ENCODE measurements at places on chromosomes 1 and 21.

DNA sequence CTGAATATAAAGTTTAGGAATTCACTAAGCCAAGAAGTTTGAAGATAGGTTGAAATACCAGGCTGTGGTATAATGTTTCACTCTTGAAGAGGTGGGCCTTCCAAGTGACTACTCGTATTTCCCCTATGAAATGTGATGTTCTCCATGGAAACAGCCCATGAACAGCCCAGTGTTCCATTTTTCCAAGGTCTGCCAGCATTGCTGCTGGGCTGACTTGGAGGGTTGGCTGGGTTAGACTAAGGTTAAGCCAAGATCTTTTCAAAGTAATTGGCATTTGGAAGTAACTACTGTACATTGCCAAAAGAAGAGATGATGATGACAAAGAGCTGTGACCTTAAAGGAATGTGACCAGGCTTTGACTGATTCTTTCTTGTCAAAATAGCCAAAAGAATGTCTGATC, 73.8 kb downstream of the RPE65 start:
- no peak for DNase-seq

- DNase-seq: no peak
Measured at GRCh38 chr1:172255223-172255560, 165.3 kb upstream of the C1orf105 start.

- no peak for DNase-seq
Measured at GRCh38 chr1:191839891-191840290, 318.4 kb upstream of the RGS18 start.

GRCh38 chr1:55376897-55377296, 161.7 kb upstream of the USP24 start:
- no peak for DNase-seq

DNA sequence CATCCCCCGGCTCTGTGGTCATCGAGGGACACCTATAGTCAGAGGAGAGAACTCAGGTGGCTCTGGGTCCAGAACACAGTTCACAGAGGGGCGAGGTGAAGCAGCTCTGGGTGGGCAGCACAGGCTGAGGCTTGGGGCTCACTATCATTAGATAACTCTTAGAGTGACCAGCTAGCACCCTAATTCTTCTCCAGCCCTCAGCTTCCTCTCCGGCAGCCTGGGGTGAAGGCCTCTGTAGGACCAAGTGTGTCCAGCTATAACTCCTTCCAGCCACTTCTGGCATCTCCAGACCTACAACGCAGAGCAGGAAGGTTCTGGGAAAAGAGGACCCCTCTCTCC, 1.4 kb downstream of the ARTN start:
- DNase-seq: no peak

DNA sequence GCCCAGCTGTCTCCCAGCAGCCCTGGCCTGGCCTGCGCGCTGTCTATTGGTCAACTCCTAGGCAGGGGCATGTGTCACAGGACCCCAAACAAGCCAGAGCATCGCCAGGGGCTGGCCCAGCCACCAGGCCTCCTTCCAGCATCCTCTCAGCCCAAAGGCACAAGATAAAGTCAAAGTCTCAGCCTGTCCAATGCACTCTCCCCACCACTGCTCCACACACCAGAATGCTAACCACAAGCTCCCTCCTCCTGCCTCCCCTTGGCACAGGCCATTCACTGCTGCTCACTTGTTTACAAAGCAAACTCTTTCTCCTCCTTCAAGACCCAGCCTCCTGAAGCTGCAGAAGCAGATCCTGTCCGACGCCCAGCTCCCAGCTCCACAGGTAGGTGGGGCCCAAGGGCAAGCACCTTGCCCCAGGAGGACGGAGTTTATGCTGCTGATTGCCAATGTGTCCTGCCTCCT, 133.4 kb downstream of the DMRTB1 start:
- DNase-seq: no peak

DNA sequence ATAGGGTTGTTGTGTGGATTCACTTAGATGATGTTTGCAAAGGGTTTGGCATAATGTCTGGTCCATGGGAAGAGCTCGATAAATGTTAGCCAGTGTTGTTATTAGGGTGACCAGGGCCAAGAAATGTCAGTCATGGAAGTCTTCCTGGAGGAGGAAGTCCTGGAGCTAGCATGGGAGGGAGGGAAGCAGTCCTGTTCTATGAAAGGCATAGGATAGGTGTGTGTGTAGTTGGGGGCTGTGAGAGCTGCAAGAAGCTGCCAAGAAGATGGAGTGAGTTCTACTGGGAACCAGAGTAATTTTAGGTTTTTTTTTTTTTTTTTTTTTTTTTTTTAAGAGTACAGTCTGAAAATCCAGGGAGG, 4.7 kb downstream of the LGR6 start:
- no peak for DNase-seq

GRCh38 chr1:195495720-195496635, 1112.3 kb downstream of the KCNT2 start:
- no peak for DNase-seq

DNA sequence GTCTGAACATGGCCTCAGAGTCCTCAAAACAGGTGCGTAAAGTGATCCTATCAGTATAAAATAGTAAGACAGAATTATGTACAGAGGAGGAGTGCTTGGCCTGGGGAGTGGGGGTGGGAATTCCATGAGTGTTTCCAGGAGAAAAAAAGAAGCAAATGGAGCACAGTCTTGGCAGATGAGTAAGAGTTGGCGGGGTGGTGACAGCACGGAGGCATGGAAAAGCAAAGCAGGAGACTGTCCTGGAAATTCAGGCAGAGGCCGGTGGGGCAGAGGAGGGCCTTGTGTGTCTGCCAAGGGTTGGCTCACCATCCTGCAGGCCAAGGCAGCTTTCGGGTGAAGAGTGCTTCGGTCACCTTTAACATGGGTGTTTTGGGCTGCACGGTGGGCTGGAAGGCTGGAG, 63.4 kb downstream of the OPTC start:
- DNase-seq: no peak

DNA sequence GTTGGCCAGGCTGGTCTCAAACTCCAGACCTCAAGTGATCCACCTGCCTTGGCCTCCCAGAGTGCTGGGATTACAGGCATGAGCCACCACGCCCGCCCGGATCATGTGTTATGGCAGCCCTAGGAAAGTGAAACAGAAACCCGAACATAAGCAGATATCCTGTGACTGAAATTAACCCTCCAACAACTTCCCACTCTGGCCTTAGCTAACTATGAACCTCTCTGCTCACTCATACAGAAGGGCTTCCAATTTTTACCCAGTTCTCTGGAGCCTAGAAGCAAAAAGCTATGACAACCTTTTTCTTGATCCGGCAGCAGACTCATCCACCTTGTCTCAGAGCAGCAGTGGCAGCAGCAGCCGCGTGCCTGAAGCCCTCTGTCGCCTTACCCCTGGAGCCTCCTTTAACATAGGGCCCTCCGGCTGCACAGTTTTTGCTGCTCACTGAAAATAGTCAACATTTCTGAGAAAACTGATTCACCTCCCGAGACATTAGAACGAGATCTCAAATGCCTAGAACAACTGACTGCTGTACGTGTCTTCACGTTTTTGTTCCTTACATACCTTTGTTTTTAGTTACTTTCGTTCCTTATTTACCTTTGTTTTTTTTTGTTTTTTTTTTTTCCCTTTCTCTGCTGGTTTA, 9.3 kb downstream of the CBR1 start:
- DNase-seq: no peak

GRCh38 chr1:102896771-102897170, 211.6 kb downstream of the COL11A1 start:
- no peak for DNase-seq

GRCh38 chr1:84008631-84009030, 9.7 kb upstream of the TTLL7 start:
- DNase-seq: no peak

GRCh38 chr1:15345705-15346345, 63.9 kb upstream of the EFHD2 start:
- DNase-seq: no peak

DNA sequence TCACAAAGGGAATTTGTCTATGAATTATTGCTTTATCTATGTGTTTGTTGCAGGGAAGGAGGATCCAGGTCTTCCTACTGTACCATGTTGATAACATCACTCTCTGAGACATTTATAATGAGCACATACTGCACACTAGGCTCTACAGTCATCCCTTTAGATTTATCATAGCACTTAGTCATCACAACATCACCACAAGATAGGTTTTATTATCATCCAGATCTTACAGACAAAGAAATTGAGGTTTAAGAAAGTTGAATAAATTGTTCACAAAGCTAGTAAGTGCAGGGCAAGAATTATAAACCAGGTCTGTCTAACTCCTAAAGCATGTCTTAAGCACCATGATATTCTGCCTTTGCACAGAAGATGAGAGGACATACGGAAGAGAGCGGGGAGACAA, 121.1 kb upstream of the ST6GALNAC5 start:
- DNase-seq: no peak
